CD4-positive, alpha-beta T cell treated with Interleukin-10 for 1 hour (primary cell): ENCODE measurements at places on chromosomes 6 and 20.
A peak's percentile ranks its signal among the peaks of the same experiment; 100 is the strongest.

DNA sequence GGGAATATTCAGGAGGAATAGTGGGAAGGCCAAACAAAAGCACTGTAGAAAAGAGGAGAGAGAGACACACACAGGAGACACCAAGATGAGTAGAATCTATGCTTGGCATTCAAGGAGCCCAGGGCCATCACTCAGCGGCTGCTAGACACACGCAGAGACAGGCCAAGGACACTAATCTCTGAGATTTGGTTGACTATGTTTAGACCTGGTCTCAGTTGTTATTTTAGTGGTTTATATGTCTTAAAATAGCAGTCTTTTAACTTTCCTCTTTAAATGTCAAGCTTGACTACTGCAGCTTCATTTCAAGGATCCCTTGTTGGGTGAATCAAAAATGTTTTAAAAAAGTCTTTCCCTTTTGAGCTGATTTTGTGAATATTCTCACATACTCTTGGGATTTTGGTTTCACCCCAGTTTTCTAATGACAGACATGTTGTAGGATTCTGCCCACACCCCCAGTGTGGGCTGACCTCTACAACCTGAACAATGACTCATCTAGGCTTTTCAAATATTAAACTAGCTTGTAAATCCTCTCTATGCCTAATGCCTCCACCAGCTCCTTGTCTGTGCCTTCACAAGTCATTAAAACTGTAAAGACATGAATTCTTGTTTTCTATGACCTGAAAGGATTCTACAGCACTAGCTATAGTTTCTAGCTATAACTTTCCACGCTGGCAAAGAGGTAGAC lies 142.7 kb upstream of the EXOC2 start:
- no peak for DNase-seq

DNA sequence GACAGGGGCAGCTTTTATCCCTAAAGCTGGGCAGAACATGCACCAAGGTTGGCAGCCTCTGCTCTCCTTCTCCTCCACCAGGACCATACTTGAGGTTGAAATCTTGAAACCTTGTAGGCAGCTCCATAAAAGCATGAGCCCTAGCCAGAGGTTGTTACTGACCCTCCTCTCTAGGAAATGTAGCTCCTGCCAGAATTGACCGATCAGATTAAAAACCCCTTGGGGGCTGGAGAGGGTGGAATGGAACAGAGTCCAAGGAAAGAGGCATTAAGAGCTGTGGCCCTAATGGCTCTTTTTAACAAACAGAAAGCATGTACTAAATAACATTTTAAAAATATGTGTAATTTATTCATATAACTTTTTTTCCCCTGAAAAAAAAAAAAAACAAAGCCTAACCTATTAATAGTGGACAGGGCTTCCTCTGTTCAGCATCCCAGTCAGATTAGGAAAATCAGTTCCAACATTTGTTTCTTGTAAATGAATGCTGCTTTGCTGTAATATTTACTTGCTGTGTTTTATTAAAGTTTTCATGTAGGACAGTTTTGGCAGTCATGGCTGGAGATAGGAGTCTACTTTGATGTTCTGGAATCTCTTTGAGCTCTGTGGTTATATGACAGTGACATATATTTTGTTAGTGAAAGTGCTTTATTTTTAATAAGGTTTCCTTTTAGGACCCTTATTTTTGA lies 41.3 kb downstream of the MTHFD1L start:
- no peak for DNase-seq

- peak; percentile 20 for DNase-seq
Observed at GRCh38 chr20:25195962-25196785, 662 bp downstream of the ENTPD6 start.

DNA sequence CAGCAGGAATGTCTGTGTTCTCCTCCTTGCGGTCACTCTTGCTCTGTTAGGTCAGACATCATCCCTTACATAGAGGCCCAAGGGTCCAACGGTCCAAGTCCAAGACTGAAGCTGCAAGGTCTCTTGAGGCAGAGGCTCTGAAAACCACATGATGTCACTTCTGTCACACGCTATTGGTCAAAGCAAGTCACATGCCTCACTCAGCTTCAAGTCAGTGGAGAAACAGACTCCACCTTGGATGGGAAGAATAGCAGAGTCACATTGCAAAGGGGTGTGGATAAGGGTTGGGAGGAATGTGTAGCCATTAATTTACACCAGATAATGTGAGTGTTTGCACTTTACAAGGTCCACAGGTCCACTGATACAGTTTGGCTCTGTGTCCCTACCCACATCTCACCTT lies 17.5 kb downstream of the SLC52A3 start:
- DNase-seq = no peak

DNA sequence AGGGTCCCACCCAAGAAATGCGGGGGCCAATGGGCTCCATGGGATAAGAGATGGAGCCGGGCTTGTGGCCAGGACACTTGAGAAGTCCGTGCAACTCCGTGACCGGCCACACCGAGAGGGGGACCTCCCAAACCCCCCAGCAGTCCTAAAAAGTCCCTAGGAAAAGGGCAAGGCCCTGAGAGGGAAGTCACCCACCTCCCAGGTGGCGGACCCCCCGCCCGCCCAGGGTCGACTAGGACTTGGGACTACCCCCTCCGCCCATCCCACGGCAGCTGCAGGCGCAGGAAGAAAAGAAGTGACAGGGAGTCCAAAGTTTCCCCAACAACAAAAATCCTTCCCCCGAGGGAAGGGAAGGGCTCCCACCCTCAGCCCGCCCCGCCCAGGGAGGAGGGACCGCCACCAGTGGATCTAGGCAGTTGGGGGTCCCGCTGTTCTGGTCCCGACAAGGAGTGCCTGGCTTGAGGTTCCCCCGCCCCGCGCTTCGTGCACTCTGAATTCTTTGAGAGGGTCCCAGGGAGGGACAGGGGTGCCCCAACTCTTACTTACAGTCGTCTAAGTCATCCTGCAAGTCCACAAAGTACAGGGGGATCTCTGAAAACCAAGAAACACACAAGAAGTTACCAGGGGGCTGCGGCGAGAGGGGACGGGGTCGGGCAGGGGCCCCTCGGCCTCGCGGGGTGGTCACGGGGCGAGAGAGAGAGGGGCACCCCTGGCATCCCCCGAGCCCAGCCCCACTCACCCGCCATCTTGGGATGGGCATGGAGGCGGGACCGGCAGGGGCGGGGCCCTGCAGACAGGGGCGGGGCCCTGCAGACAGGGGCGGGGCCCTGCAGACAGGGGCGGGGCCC lies 611 bp upstream of the RAB22A start:
- DNase-seq = peak; percentile 67

DNA sequence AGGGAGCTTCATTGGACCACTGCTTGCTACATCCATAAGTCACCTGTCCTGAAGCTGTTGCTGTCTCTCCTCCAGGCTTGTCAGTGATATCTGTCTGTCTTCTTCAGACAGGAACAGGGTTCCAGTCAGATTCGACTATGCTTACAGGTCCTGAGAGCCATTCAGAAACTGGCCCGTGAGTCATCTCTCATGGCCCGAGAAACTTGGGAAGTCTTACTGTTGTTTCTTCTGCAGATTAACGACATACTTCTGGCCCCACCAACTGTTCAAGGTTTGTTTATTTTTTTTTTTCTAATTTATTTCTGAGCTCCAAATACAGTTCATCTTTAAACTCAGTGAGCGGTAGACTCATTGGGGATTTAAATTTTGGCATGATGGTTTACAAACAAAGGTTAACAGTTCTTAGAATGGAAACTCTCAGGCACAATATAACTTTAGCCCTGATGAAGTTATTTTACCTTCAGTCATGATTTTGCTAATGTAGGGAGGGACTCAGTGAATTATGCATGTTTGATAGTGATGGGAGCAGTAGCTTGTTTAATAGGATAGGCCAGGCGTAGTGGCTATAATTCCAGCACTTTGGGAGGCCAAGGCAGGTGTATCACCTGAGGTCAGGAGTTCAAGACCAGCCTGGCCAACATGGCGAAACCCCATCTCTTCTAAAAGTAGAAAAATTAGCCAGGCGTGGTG lies 24.7 kb downstream of the RALGAPB start:
- no peak for DNase-seq
